Stimulated activated CD8-positive, alpha-beta memory T cell treated with anti-CD3 and anti-CD28 coated beads, Interleukin-15, amount 100 ng/mL, for 24 hours (primary cell): ENCODE measurements at places on chromosomes 7 and 10.

GRCh38 chr7:154647625-154648024, 355.3 kb downstream of the PAXIP1 start:
- DNase-seq, result no peak

DNA sequence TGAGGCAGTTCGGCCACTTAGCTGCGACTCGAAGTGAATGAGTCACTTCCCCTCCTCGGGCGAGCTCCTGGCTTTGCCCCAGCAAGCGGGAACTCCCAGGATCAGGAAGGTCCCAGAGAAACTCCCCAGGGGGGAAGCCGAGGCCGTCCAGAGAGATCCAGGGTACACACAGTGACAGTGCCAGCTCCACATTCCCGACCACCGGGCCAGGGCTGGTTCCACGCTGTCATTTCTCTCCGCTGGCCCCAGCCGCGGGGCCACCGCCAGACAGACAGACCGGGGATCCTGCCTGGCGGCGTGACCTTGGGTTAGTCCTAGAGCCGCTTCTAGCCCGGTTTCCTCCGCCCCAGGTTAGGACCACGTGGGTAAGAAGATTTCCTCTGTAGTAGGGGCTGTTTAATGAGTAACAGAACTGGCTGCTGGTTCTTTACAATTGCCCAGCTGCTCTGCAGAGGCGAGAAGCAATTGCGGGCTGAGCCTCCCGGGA, 463 bp upstream of the UPP1 start:
- DNase-seq, result no peak

GRCh38 chr10:86360657-86361056, 5.9 kb downstream of the GRID1 start:
- no peak for DNase-seq

DNA sequence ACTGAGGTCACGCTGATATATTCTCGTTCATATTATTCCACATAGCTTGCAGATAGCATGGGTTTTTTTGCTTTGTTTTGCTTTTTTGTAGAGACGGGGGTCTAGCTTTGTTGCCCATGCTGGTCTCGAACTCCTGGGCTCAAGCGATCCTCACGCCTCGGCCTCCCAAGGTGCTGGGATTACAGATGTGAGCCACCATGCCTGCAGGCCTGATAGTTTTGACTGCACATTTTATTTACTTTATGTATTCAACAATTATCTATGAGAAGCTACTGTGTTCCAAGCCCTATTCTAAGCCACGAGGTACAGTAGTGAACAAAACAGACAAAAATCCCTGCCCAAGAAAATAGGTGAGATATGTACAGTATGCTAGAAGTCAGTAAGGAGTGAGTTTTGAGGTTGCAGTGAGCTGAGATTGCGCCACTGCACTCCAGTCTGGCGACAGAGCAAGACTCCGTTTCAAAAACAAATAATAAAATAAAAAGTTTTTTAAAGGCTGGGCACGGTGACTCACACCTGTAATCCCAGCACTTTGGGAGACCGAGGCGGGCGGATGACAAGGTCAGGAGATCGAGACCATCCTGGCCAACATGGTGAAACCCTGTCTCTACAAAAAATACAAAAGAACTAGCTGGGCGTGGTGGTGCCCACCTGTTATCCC, 1.3 kb upstream of the YWHAG start:
- no peak for DNase-seq

- DNase-seq, result no peak
Measured at GRCh38 chr7:87204933-87205332, 14.6 kb downstream of the TMEM243 start.

DNA sequence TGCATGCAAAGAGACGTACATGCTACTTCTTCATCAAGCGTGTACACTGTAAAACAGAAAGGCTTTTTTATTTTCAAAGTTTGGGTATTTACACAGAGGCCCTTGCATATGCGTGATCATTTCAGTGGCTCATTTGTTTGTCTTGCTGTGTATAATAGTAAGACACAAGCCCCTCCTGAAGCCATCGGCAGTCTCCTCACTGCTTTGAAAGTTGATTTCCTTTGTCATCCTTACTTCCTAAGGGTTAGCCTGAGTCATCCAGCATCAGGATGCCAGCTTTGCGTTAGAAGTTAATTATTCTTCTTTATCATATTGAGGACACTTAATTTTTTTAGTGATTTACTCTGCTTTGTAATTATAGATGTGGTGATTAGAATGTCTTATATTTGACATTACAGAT, 72.5 kb upstream of the CTBP2 start:
- no peak for DNase-seq

- DNase-seq, result no peak
Measured at GRCh38 chr10:52979295-52979990, 206.9 kb upstream of the MBL2 start.

DNA sequence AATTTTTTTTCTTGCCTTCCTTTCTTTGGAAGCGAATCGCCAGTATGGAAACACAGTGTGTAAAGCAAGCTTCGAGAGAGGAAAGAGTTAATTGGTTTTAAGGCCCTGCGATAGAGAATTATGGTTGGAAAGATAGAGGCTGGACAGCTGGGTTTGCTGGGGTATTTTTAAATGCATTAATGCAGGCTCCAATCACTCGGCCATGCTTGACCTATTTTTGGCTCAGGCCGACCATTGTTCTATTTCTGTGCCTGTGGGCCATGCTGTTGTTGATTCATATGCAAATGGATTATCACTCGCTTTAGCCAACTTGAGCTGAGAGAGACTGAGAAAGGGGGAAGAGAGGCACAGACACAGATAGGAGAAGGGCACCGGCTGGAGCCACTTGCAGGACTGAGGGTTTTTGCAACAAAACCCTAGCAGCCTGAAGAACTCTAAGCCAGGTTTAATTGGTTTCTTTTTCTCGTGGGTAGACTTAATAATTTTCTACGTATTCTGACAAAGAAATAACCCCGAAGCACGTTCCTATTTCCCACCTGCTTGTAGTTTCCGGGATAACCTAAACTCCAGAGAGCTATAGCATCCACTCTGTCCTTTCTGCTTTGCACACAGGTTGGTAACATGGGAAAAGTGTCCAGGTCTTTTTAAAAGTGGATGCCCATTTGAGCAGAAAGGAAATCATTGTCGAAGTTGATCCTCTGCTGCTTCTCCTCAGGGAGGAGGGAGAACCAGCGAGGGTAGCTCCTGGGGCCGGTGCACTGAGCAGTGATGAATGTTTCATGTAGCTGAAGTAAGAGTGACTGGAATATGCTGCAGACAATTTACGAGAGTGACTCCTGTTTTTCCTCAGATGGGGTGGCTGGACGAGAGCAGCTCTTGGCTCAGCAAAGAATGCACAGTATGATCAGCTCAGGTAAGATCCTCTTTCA, at the start of gene HDAC9:
Gene HDAC9 (plus strand): TSS at position 338 of the 929 bp plus-strand sequence. CDS start 554 bp downstream, at position 892.
- no peak for DNase-seq

DNA sequence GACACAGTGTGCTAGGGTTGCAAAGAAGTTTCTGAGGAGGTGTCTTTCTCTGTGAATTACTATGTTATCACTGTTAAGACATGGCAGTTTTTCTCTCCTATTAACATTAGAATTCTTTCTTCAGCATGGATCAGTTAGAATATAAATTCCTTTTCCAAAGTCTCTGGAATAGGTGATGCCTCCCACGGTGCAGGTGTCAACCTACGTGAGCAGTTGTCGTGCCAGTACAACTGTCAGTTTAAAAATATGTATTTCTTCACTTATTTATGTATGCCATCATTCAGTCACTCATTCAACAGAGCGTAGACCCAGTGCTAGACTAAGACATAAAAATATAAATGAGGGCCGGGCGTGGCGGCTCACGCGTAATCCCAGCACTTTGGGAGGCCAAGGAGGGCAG, 83.5 kb downstream of the TACC2 start:
- DNase-seq, result no peak

DNA sequence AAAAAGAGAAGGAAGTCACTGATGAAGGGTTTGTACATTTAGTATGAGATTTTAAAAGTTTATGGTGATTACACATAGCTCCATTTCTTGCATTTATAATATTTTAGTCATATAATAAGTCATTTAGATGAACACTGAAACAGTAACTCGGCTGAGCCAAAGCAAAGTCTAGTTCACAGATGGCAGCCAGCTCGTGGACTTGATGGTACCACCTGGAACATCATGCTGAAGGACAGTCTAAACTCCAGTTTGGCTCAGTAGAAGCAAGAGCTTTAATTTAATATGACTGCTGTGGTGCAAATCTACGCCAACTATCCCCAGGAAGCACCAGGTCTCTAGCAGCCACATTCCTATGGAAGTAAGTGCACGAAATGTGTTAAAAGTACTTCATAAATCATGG, 16.4 kb downstream of the SRI start:
- no peak for DNase-seq

- no peak for DNase-seq
Measured at GRCh38 chr10:77565590-77566023, 72.0 kb downstream of the KCNMA1 start.
